CD4-positive, alpha-beta T cell treated with Interleukin-6 at 100 ng/mL for 8 hours (primary cell): ENCODE measurements at places on chromosomes 6 and 20.

DNA sequence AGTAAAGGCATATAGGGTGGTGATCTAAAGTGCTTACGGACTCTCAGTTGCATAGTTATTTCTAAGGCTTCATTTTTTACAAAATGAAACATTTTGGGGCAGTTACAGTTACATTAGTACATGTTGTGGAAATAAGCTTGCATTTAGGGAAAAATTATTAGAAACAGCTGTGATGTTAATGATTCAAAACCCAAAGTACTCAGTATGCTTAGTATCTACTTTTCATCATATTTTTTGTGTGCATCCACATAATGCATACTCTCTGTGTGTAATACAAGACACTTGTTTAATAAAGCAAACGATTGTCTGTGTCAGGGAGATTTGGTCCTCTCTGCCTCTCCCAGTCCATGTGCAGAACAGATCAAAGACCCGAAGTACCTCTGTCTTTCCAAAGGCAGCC is 11.4 kb upstream of the TBX18 start:
- no peak for DNase-seq

GRCh38 chr6:133595111-133595761 is 293.7 kb upstream of the TCF21 start:
- no peak for DNase-seq

DNA sequence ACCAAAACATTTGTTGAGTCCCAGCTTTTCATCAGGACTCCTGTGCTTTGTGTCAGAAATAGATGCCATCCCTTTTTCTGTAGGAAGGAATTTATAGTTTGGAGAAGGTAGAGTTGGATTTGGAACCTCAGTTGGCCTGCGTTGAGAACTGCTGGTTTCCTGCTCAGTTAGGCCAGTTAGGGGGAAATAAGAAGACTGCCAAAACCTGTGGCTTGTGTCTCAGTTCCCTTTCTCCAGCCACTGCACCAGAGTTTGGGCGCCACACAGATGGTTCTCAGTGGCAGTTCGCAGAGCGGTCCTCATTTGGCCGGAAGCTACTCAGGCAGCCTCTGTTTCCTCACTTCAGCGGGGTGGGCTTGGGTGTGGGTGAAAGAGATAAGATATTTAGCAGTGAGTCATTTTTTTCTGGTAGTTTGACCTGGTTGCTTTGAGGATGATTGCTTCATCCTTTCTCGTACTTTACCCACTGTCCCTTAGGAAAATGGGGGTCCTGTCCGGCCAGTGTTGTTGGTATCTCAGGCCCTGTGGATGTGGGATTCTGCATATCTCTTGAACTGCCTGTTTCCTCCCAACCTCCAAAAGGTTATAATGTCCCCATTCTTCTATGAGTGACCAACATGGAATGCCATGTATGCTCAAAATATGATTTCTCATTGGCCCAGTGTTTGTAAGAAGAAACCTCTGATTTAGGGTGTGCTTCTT is 53.7 kb downstream of the JARID2 start:
- peak; percentile 18 for DNase-seq

GRCh38 chr6:140921366-140922226 is 1211.1 kb upstream of the GJE1 start:
- no peak for DNase-seq

DNA sequence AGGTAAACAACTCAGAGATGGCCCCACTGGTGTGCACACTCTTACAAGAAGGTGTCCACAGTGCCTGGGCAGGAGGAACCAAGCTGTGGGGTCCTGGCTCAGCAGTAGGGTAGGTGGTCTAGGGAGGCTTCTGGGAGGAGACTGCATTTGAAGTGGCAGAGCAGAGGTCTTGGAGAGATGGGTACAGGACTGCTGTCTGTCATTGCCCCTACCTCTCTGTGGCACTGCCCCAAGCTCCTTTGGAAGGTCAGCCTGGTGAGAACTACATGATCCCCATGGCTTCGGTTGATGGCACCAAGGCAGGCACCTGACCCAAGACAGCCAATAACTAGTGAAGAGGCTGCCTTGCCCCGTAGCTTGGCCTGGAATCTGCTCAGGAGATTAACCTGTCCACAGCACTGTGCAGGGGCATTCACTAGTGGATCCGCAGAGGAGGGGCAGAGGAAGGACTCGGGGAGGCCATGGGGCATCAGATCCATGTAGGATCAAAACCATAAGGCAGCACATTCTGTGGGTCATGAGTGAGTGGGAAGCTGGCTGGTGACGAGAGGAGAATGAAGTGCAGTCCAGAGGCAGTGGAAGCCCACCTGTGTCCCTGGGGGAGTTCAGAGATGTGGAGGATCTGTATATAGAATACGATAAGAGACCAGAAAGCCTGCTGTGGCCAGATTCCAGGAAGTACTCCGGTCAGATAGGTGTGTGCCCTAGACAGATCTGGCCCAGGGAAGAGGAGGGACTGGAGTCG is 162.0 kb downstream of the GRM4 start:
- DNase-seq = no peak

- DNase-seq = no peak
These were observed 254.6 kb downstream of the EPHA7 start for GRCh38 chr6:93164781-93165180.

DNA sequence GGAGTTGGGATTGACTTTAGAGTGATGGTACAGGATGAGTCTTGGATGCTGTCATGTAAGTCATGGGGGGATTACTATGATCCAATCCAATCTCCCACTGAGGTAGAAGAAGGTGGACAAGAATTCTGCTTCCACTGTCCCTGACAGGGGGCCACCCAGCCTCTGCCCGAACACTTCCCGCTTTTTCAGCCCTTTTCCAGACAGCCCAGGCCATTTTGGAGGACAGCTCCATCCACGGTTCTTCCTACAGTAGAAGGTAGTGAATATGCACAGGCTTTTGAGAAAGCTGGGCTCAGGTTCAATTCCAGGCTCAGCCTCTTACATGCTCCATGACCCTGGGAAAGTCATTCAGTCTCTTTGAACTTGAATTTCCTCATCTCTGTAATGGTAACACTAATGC is 31.0 kb downstream of the TRERF1 start:
- no peak for DNase-seq

- DNase-seq = no peak
These were observed 85.2 kb downstream of the VEGFA start for GRCh38 chr6:43855247-43855646.

GRCh38 chr20:6766433-6766832 is 1.1 kb upstream of the BMP2 start:
- no peak for DNase-seq

DNA sequence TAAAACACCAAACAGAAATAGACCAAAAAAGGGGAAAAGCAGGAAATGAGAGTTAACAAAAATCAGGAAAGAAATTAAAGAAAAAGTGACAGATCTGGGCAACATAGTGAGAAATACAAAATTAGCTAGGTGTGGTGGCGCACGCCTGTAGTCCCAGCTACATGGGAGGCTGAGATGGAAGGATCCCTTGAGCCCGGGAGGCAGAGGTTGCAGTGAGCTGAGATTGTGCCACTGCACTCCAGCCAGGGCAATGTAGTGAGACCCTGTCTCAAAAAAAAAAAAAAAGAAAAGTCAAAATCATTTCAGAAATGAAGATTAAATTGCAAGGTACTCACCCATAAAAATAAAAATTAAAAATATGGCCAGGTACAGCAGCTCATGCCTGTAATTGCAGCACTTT is 13.0 kb upstream of the GRM4 start:
- no peak for DNase-seq

- no peak for DNase-seq
These were observed 395.4 kb downstream of the ARHGAP18 start for GRCh38 chr6:129314575-129314974.

DNA sequence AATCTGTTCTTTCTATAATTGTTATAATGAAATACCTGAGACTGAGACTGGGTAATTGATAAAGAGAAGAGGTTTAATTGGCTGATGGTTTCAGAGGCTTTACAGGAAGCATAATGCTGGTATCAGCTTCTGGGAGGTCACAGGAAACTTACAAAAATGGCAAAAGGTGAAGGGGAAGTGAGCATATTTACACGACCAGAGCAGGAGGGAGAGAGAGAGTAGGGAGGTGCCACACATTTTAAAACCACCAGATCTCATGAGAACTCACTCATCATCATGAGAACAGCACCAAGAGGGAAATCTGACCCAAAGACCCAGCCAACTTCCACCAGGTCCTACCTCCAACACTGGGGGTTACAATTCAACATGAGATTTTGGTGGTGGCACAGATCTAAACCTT is 2.6 kb upstream of the SIRPB1 start:
- DNase-seq = peak; percentile 52

GRCh38 chr6:137800762-137801161 is 66.3 kb upstream of the TNFAIP3 start:
- DNase-seq = no peak

DNA sequence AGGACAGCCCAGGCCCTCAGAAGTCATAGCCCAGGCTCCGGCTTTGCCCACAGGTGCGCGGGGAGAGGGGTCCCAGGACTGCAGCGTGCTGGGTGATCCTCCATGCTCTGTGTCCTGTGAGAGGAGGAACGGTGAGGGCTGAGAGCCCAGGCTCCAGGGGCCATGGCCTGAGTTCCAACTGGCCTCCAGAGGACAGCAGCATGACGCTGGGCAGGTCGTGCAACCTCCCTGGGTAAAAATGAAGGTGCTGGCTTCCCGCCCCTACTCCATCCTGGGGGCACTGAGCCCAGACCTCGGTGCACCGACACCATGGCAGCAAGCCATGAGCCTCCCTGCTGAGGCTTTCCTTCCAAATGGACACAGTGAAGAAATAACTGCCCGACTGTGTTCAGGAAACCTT is 305.4 kb downstream of the TAF4 start:
- no peak for DNase-seq

- DNase-seq = no peak
These were observed 636 bp downstream of the SRF start for GRCh38 chr6:43171707-43172103.
